ENCODE measurements at places on chromosomes 12 and 14.

DNA sequence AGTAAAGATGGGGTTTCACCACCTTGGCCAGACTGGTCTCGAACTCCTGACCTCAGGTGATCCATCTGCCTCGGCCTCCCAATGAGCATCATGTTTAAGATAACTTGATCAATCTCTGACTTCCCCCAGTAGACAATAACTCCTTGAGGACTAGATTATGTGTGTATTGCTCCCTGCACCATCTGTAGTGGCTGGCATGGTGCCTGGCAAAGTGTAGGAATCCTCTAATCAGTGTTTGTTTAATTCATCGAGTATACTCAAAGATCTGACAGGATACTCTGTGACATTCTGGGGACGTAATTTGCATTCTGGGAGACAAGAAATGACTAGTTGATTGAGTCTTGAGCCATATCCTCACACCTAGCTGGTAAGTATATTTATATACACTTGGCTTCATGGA, 873.5 kb upstream of the TMEM132C start:
- DNase-seq: peak; percentile 93

GRCh38 chr12:101925361-101925760, 48.0 kb downstream of the DRAM1 start:
- DNase-seq: no peak

GRCh38 chr14:80136358-80136757, 74.9 kb downstream of the DIO2 start:
- no peak for DNase-seq

DNA sequence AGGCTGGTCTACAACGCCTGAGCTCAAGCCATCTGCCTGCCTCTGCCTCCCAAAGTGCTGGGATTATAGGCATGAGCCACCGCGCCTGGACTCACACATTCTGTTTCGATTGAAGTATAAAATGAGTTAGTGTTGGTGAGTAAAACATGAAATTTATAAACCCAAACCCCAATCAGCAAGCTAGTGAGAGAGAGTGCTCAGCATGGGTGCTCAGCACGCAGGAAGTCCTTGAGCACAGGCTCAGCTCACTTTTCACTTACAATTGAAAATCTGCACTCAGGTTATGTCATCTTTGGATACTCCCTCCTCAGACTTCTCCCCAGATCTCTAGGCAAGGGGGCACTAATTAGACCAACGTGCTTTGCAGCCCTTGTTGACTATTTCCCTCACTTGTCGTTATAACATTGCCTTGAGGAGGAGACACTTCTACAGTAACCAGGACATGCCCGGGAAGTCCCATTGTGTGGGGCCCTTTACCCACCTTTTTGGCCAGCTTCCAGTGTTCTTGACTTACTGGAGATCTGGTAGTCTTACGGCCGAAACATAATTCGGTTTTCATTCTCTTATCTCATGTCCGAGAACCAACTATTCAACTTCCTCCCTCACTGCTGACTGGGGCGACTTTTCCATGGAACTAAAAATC, 68.5 kb upstream of the AMN1 start:
- no peak for DNase-seq

DNA sequence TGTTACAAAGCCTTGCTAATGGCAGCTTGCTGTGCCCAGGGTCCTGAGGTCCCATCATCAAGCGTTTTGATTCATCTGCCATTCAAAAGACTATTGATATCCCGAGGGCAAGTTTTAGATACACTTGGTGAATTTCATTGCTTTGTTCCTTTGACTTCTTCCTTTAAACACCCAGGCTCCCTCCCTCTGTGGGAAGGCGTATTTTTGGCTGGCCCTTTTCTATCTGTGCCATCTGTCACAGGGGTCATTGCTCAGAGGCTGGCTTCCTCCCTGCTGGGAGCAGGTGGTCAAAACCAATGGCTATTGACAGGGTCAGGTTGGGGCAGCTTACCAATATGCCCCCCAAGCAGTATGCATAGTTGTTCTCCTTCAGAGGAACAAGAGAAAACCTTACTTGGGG, 40.0 kb downstream of the SCN8A start:
- DNase-seq: peak; percentile 78

GRCh38 chr12:120010661-120011230, 21.7 kb downstream of the BICDL1 start:
- no peak for DNase-seq

DNA sequence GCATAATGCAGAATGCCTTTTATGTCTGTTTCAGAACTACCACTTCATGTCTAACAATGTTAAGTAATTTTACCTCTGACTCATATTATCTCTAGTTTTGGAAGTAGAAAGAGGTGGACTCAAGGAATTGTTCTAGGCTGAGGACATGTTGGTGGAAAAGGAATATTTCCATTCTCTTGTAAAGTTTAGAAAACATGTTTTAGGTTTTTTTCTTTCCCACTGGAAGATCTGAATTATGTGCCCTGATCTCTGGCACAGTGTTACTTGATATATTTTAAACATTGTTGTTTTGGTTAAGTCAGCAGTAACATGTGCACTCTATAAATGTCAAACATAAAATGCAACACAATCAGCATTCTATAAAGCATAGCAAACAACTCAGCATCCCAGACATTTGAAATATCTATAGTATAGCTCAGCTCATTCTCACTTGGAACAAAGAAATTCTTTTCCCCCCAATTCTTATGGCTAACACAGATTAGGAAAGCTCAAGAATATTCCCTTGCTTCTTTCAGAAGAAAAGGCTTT, 202.3 kb downstream of the STXBP6 start:
- no peak for DNase-seq

DNA sequence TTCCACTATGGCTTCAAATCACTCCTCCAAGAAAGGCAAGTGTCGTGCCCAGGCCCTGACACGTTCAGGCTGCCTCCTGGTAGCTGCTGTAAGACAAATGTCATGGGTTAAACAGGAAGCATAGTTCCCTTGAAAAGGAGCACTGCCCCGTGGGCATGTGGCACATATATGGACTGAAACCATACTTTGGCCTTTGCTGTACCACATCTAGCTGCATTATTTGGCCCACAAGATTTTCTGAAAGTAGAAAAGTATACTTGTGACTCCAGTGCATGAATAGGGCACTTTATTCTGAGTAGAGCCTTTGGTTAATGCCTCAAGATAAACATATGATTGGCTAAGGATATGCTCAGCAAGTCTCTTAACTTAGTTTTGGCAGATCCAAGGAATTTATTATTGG, 218.7 kb upstream of the EGLN3 start:
- no peak for DNase-seq

DNA sequence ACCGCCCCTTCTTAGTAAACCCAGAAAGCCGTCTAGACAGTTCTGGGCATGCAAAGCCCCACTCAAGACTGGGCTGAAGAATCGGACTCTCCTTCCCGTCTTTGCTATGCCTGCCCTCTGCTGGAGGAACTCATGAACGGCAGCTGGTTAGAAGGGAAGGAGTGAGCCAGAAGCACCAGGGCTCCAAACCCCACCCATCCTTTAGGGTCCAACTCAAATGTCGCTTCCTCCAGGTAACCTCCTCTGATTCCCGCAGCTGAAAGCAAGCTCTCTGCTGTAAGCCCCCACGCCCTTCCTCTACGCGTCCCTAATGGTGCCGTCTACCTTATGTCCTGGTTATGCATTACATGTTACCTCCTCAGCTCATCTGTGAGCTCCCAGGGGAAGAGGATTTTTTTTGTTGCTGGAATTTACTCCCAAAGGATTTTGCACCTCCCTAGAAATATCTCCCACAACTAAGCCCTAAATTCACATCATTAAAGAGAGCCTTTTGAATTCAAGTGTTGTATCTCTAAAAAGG, 59.0 kb upstream of the SCN8A start:
- peak; percentile 83 for DNase-seq

DNA sequence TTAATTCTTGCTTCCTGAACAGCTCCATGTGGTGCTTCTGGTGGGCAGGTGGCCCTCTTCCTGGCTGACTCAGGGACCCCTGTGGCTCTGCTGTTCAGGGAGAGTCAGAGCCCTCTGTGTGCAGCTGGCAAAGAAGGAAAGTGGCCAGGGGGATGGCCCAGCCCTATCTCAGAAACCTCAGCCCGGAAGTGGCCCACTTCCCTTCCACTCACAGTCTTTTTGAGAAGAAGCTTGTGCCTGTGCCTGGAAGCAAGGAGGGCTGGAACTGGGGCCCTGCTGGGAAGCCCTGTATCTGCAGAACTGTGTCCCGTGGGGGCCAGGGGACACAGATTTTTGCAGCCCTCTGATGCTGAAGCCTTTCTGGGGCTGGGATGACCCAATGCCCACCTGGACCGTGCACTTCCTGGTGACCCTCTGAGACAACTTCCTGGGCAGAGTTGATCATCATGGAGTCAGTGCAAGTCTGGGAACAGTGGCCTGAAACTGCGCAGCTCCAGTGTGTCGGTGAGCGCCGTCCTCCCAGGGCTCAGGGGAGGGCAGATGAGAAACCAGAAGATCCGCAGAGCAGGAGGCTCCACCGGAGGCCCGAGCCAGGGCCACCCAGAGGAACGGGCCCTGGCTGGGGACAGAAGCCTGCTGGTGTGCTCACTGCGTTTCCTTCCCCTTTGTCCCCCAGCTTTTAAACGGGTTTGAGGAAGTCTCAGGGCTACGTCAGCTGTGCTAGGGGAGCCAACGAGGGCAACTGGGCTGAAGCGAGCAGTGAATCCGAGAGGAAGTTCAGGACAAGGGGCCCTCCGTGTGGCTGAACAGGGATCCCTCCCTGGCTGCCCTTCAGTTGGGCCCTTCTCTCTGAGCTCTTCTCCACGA, 217.4 kb upstream of the RTL1 start:
- no peak for DNase-seq

GRCh38 chr12:45638386-45638785, 91.1 kb upstream of the ARID2 start:
- no peak for DNase-seq

DNA sequence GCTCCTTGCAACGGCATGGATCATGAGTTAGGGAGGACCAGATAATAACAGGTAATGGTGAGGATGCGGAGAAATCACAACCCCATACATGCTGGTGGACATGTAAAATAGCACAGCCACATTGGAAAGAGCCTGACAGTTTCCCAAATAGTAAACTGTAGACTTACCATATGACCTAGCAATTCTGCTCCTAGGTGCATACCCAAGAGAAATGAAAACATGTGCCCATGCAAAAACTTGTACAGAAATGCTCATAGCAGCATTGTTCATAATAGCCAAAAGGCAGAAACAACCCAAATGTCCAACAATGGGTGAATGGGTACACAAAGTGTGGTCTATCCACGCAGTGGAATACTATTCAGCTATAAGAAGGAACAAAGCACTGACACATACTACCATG, 97.5 kb upstream of the VRK1 start:
- no peak for DNase-seq

DNA sequence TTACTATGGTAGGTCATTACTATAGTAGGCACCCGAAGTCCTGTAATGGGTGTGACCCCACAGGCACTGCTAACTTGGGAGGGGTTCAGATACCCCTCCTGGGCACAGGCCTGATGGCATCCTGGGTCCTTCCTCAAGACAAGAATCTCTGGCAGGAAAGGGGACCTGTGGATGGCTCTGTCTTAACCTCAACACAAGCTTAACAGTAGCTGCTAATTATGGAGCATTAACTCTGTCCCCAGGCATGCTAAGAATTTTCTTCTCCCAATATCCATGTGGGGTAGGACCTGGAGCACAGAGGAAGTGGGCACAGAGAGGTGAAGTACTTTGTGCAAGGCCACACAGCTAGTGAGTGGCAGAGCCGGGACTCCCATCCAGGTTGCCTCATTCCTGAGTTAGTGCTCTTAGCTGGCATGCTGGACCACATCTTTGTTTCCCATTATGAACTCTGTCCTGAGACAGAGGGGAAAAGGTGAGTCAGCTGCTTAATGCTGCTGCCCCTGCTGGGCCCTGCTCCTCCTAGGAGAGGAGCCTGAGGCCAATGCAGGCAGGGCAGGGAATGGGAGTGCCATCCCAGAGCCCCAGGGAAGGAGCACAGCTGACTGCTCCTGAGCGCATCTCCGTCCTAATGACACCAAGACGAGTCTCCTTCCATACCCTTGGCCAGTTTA, 32.1 kb downstream of the GALNT16 start:
- DNase-seq: no peak

- DNase-seq: no peak
Measured at GRCh38 chr14:55353686-55354467, 57.8 kb downstream of the ATG14 start.

- DNase-seq: no peak
Measured at GRCh38 chr14:91793704-91794103, 61.8 kb upstream of the CATSPERB start.

DNA sequence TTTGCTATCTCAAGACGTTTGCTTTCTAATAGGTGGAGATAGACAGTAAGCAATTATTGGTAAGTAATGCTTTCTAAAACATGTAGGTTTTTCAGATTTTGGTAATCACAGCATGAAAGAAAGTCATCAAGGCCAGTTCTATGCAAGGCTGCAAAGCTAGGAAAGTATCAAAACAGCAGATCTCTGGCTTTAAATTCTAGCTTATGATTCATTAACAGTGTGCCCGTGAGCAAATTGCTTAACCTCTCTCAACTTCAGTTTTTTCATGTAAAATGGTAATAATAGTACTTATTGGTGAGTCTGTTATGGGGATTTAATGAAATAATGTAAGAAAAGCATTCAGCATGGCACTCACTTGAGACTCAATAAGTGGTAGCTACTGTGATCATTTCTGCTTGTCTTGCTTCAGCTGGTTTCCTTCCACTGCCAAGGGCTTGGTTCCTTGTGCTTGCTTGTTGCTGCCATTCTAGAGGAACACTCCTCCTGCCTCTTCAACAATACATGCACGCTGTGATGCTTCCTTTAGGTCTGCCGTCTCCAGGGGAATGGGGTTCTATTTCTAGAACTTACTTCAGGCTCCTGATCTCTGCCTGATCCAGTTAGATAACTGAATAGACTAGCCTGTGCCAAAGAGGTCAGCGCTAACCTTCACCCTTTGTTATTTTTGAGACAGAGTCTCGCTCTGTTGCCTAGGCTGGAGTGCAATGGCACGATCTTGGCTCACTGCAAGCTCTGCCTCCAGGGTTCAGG, 88.4 kb downstream of the CAND1 start:
- no peak for DNase-seq

DNA sequence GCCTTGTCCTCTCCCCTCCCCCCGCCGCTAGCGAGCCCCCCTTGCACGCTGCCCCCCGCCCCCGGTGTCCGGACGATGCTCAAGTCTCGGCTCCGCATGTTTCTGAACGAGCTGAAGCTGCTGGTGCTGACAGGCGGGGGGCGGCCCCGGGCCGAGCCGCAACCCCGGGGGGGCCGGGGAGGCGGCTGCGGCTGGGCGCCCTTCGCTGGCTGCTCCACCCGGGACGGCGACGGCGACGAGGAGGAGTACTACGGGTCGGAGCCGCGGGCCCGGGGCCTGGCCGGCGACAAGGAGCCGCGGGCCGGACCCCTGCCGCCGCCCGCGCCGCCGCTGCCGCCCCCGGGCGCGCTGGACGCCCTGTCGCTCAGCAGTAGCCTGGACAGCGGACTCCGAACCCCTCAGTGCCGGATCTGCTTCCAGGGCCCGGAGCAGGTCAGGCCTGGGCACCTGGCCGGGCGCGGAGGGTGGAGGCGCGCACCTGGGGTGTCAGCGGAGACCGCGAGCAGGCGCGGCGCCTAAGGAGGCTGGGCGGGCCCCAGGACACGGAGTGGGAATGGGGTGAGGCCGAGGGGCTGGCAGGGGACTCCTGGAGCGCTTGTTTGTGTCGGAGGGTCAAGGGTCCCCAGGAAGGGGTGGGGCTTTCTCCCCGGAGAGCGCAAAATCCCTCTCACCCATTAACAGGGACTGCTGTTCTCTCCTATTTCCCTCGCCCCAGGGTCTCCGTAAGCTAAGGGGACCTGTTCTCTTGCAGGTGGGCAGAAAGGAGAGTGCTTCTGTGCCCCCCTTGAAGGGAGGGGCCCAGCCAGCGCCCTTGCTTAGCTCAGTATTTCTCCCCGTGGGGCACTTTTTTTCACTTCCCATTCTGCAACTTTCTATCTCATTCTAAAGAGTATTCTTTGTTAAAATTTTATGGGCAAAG, 810 bp downstream of the MARCHF9 start:
- DNase-seq: peak; percentile 20

- no peak for DNase-seq
Measured at GRCh38 chr14:87109271-87109670, 883.7 kb downstream of the GALC start.

Data from brain (organoid and tissue), 16 donors.